ENCODE measurements at places on chromosomes 4 and X.

- no peak for DNase-seq
Observed at GRCh38 chr4:153212736-153213135, 8.5 kb downstream of the TRIM2 start.

DNA sequence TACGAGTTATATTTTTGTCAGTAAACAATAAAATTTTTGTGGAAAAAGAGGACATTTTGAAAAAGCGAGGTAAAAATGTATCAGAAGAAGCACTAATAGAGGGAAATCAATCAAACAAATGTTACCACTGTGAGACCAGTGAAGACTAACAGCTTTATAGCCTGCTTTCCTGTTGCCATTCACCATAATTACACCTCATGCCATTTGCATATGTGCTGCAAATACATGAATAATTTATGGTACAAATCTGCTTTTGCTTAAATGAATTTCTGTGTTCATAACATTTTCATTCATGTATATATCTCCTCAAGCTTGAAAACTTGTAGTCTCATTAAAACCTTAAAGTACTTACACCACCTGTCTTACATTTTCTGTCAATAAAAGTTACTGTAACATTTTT is 830.8 kb downstream of the ADGRL3 start:
- DNase-seq: no peak

DNA sequence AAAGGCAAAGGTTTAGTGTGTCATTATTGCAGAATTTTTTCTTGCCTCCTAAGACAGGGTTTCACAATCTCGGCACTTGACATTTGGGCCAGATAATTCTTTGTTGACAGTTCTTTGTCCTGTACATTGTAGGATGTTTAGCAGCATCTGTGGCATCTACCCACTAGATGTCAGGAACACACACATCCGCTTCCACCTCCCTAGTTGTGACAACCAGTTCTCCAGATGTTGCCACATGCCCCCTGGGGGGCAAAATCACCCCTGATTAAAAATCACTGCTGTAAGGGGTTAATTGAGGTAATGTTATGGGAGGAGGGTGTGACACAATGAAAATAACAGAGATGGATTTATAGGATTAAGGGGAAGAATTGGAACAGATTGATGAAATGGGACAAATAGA is 75.3 kb downstream of the HMGB2 start:
- no peak for DNase-seq

- no peak for DNase-seq
Observed at GRCh38 chr4:138199568-138200235, 42.4 kb downstream of the SLC7A11 start.

GRCh38 chrX:132217203-132218073 is 1.8 kb downstream of the RAP2C start:
- DNase-seq: peak; percentile 87

- DNase-seq: no peak
Observed at GRCh38 chr4:74287791-74288190, 20.5 kb upstream of the EPGN start.

- no peak for DNase-seq
Observed at GRCh38 chr4:7546809-7547367, 112.2 kb upstream of the PSAPL1 start.

DNA sequence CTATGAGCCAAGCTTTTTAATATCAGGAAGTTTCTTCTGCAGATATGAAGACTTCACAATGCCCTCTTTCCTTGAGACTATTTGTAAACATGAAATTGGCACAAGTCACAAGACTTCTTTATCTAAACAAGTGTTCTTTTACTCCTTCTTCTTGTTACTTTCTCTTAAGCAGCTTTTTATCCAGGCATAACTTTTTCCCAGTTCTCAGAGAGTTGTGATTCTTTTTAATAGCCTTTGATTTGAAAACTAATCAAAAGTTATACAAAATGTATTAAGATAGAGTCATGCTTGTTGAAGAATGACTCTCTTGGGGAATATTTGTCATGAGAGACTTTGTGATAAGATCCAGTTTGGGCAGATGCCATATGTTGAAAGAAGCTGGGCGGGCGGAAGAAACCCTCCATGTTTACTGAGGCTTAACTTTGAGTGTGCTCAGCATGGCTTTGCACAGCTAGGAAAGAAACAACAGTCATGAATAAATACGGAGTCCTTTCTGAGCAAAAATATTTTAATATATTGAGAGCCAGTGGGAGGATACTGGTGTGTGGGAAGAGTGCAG is 39.3 kb downstream of the SYTL5 start:
- DNase-seq: no peak

GRCh38 chr4:22090661-22091351 is 142.2 kb upstream of the KCNIP4 start:
- no peak for DNase-seq

GRCh38 chrX:55130481-55130880 is 41.7 kb downstream of the PAGE2 start:
- no peak for DNase-seq

DNA sequence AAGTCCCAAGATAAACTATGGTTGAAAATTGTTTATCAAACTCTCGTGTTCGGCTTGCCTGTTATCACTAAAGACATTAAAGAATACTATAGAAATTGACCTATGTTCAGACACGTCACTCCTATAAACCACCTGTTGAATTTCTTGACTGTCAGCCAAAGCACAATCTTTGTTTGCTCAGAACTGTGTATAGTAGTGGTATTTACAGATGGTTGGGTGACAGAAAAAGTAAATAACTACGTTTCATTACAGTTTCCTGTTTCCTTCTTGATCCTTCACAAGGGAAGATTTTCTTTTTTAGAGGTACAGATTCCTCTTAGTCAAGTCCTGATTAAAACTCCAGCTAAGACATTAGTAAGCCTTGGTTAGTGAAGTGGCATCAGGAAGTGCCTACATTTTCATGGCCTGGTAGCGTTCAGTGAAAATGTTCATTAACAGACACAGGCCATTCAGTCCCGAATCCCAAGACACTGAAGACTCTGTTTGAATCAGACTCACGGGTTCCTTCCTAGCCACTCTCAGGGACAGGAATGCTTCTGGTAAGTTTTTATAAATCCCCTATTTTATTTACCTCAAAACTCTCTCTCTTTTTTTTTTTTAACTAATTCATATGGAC is at the start of gene SMIM31:
SMIM31 (plus strand) TSS at position 259 of the 616 bp plus-strand sequence. CDS start 16,313 bp downstream, outside the sequence.
- DNase-seq: no peak

GRCh38 chrX:519741-520140 is 110.8 kb upstream of the SHOX start:
- no peak for DNase-seq

DNA sequence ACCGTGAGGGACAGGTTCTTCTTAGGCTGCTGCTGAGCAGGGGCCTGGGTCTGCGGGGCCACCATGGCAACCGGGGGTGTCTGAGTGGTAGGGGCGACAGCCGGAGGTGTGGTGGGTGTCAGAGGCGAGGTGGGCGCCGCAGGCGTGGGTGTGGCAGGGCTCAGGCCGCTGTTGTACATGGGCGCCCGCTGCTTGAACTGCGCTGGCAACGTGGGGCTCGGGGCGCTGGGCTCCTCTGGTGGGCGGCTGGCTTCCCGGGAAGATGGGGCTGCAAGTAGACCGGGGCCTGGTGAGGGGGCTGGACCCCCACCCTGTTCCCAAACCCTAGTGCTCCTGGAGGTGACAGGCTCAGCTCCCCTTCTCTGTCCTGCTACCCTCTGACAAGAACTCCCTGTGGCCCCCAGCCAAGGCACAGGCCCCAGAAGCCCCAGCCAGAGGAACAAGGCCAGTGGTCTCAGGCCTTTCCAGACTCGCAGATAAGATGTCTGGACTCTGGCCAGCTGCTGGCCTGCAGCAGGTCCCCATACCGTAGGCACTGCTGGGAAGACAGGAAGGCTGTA is 24.8 kb downstream of the NELFA start:
- no peak for DNase-seq

DNA sequence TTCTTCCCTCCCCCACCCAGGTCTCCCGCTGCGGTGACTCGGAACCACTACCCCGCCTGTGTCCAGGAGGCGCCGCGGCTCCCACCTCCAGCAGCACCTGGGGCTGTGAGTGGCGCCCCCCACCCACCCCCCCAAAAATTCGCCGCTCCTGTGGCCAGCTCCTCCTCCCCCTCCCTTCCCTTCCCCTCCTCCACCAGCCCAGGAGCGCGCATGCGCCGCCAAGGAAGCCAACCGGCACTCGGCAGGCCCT is 278 bp downstream of the CLOCK start:
- no peak for DNase-seq

DNA sequence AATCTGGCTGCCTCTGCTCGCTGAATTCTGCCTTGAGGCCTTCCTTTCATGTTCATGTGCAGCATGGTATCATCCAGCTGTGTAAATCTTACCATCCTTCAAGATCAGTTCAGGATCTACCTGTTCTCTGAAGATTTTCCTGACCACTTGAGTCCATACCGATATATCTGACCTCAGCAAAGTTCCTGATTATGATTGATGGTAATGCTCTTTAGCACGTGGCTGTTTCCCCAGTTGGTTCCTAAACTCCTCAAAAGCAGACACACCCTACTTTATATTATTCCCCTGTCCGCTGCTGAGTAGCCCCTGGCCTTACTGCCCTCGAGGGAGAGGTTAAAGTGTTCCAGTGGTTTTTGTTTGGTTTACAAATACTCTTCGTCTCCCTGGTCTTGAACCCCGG is 20.0 kb downstream of the GALNT7 start:
- DNase-seq: no peak

GRCh38 chr4:7432531-7433375 is 2.0 kb downstream of the PSAPL1 start:
- no peak for DNase-seq

DNA sequence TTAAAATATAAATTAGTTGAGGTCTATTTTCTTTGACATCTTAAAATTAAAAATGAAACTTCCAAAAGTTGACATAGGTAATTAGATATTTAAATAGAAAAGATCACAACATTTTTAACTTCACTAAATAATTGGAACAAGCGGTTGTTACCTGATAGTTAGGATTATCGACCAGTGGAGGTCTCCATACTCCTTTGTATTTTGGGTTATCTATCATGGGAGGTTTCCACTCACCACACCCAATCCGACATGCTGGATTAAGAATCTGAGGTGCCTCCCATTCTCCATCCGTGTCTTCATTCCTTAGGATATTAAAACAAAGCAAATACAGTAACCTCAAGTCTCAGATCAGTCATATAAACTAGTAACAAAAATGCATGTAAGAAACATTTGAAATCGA is 22.2 kb downstream of the SCOC start:
- DNase-seq: no peak

GRCh38 chr4:150117094-150117493 is 38.8 kb downstream of the DCLK2 start:
- DNase-seq: peak; percentile 78

DNA sequence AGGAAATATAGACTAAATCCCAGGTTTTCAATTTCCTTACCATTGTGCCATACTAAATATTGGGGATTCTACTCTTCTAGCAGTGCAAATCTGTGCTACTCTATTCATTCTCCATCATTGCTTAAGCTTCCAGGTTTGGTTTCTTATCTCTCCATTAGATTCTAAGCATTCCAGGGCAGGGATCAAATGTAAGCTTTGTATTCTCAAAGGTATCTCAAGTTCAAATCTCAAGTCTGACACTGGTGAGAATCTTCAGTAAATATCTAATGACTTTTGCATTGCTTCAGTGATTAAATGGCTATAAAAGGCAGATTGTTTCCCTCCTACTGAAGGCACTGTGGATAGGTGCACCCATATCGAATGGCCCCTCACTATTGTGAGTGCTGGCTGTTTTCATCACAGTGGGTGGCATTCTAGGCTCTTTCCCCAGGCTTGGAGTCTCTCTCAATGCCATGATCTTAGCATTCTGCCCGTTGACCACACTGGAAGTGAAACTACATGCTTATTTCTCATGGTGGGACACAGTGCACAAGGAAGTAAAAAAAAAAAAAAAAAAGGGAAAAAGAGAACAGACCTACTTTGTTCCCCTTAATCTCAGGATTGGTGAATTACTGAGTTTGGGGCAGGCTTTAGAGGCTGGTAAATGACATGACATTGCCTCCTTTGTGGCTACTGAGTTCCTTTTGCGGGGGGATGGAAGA is 28.7 kb downstream of the FAM9C start:
- no peak for DNase-seq

DNA sequence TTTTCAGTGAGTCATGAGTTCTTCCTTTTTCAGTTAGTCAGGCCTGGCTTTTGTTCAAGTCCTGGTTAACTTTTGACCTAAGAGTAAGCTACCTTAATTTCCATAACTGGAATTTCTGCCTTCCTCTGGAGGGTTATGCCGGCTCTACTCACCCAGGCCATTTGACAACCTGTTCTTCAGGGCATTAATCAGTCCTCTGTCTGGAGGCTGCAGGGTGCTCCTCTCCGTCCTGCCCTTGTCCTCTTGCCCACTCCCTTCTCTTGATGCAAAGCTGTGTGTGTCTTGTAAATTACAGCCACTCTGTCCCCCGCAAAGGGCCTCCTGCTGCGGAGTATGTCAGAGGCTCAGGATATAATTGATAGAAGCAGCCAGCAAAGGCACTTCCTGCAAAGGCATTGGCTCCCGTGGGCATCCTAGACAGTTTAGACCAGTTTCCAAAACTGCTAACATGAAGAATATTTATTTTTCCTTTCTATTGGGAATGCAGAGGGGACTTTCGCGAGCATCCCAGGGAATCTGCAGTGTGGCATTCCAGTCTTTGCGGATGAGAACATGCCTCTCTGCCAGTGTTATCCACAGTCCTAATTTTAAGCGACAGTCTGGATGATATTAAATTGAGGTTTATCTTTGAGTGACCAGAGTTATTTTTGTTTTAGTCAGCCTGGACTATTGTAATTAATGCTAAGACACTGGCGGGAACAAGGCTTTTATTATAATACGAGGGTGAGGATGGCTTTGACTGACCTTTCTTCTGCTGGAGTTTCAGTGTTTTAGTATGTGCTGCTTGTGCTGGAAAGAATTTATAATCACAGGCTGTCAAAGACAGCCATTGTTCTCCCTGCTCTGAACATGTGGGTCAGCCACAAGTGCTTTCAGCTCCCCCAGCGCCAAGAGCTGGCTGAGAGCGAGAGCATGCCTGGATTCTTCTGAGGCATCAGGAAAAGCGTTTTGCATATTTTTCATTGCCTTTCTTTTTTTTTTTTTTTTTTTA is 74.2 kb downstream of the LIMCH1 start:
- peak; percentile 86 for DNase-seq

DNA sequence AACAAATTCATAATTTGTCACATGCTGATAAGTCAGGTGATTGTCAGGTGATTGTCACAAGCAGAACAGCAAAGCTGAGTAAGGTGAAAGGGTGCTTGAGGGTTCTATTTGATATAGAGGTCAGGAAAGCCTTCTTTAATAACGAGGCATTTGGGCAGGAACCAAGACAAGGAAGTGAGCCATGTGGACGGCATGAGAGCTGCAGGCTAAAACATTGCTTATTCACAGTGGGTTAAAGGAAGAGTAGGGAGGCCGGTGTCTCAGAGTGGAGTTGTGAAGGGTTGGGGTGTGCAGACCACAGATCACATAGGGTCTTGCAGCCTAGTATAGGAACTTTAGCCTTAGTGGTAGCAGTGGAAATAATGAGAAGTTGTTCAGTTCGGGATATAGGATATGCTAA is 31.3 kb upstream of the CYP2U1 start:
- no peak for DNase-seq

GRCh38 chr4:89572224-89572858 is 264.6 kb downstream of the SNCA start:
- DNase-seq: no peak

DNA sequence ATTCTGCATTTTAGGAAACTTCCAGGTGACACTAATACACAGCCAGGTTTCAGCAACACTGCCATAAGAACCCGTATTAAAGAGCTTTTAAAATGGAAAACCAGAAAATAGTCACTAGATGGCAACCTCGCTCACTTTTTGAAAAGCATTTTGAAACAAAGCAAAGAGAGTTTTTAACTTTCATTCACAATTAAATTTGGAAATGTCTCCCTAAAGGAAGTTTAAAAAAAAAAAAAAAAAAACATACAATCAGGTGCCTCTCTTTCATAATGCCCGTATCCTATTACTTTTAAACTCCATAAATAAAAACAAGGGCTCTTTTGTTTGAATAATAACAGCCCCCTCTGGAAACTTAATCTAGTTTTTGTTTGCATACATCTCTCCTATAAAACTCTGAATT is 20.3 kb downstream of the MEPE start:
- DNase-seq: no peak

Data from right hindlimb (tissue), 1 donor.